D721Med (cell line): ENCODE measurements at places on chromosomes 5 and 9.

GRCh38 chr5:90876366-90876765 lies 317.8 kb downstream of the ADGRV1 start:
- no peak for DNase-seq

DNA sequence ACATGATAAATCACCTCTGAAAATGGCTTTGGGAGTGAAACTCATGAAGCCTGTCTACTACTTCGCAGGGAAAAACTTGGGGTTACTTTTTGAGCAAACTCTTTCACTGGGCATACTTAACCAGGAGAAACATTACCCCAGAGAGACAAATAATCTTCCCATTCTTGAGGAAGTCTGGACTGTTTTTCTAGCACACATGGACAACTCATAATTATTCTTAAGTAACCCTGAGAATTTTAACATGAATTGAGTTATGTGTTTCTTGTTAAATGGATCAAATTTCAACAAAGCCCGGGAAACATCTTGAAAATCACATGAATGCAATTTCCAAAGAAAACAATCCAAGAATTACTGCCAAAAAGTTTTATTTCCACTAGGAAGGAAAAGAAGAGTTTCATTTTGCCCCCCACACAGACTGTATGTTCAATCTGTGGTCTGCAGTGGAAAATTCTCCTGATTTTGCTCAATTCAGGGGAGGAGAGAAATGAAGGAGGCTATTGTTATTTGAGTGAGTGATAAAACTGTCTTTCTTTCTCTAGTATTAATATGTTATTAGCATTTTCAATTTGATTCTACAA lies 564.8 kb upstream of the CLINT1 start:
- DNase-seq = no peak

DNA sequence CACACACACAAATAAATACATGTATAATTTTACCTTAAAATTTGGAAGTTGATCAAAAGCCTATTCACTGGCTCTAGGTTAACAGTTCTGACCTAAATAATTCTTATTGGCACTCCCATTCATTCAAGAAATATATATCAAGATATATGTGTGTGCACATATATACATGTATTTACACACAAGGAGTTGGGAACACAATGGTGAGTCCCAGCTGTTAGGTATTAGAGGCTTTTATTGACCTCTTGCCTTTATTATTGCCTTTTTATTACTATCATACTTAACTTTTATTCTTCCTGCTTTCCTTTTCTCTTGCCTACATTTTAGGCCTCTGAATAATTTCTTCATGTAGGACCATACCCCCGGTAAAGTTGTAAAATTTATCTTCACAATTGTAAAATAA lies 25.0 kb downstream of the CCDC152 start:
- DNase-seq = no peak

DNA sequence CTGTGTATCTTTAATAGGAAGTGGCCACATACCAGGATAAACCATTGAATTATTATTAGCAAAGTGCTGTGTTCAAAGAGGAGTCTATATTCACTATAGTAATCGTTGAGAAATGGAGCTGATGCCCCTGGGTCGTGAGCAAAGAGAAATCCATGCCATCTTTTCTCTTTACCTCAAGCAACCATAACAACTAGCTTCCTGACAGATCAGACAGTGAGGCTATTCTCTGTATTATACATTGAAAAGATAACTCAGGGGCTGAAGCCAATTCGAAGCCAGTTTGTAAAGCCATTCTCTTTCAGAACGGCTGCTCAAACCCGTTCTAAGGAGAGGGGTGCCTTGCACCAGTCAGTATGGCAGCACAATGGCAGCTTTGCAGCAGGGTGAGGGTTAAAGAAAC lies 680.6 kb downstream of the SEMA5A start:
- DNase-seq = no peak

- no peak for DNase-seq
These were observed 37.1 kb downstream of the CAST start for GRCh38 chr5:96699186-96699820.

- DNase-seq = no peak
These were observed 14.9 kb downstream of the GLDC start for GRCh38 chr9:6630502-6631206.

- no peak for DNase-seq
These were observed 91.8 kb downstream of the PRDM6 start for GRCh38 chr5:123180676-123181393.
